Right lung (tissue), 10 donors: ENCODE measurements at places on chromosomes 11 and 22. TPM values are rescaled to one million over a fixed set of nuclear protein-coding genes. Genes with fewer than 3 reads are reported as not detected.

GRCh38 chr11:114218508-114218907 lies 77.7 kb upstream of the NNMT start:
- no peak for DNase-seq

- DNase-seq = no peak
Observed at GRCh38 chr11:20566591-20567434, 32.6 kb upstream of the SLC6A5 start.

DNA sequence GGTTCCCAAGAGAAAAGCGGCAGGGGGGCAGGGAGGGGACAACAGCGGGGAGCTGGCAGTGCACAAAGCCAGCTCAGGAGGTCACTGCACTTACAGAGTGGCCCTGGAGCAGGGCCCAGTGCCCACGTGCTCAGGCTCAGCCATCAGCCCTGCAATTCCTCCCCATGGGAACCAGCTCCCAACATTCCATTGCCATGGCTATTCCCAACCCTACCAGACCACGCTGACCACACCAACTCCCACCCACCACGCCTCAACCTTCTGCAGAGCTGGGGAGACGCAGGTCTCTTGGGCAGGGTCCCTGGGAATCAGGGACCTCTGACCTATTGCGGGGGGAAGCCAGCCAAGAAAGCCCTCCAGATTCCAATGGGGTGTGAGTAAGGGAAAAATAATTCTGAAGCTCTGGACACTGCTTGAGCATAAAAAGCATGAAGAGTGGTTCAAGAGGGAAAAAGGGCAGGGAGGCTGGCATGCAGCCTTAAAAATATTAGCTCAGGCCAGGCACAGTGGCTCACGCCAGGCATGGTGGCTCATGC lies 38.3 kb upstream of the TFIP11 start:
- DNase-seq = peak; percentile 36

DNA sequence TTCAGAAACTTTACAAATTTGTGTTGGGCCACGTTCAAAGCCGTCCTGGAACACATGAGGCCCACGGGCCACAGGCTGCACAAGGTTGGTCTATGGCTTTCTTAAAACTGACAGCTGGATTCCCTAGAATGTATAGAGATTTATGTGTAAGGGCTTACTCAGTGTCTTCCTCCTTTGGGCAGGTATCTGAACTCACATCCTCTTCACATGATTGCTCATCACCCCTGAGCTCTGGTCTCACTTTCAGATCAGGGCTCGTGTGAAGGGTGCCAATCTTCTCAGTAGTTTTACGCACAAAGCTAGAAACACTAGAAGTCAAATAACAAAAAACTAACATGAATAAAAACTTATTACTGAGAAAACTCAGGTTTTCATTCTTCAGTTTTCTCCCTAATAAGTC lies 27.1 kb downstream of the HPS5 start:
- DNase-seq = no peak

GRCh38 chr22:17159504-17159951 lies 451 bp upstream of the HDHD5 start:
- DNase-seq = no peak

- DNase-seq = no peak
Observed at GRCh38 chr22:35611891-35612576, 5.1 kb downstream of the MB start.

GRCh38 chr22:44913198-44913983 lies 96.4 kb downstream of the PHF21B start:
- DNase-seq = no peak

DNA sequence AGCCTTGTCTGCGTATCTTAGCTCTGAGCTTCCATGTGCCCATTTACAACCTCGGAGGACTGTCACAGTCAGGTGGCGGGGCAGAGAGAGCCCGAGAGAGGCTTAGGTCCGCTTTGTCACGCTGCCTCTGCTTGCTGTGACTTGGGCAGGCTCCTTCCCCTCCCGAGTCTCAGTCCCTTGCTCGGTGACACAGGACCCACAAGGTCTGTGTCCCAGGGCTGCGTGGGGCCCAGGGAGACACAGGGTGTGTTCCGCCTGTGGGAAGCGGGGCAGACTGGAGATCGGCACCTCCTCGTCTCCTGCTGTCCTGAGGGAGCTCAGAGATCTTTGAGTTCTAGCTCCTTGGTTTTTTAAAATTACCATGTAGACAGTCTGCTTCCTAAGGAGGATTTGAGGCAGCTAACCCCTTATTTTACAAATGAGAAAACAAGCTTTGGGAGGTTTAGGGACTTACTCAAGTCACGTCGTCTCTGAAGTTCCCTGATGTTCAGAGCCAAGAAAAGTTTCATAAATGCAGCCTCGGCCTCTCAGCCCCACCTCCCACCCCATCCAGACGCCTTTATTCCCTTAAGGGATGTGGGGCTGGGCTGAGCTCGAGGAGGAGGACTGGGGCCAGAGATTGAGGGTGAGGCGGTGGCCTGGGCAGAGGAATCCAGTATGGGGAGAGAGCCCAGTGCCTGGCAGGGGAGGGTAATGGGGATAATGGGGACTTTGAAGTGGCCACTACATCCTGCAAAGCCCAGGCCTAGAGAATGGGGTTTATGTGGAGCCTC lies 103.6 kb downstream of the NECTIN1 start:
- no peak for DNase-seq

GRCh38 chr22:20238536-20238900 lies 29.6 kb downstream of the RTN4R start:
- peak; percentile 33 for DNase-seq

DNA sequence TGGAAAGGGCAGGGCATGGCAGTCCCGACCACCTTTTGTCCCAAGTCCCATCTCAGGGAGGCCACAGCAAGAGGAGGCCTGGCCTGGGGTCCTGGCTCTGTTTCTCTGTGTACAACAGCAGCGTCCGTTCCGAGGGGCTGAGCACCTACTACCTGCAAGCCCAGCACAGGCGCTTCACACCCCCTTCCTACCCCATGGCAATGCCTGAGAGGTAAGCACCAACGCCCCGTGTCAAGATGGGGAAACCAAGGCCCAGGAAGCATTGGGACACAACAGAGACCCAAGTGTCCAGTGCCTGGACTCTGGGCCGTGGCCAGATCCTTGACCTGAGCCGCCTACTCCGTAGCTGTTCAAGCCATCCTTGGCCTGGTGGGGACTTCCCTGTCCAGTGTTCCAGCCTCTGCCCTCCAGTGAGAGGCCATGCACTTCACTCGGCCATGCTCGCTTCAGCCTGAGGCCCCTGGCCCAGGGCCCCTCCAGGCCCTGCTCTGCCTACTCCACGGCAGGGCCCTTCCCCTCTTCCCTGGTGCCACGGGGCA lies 14.3 kb upstream of the TCF20 start:
- no peak for DNase-seq

- DNase-seq = no peak
Observed at GRCh38 chr11:31443802-31444201, 65.6 kb downstream of the IMMP1L start.

The OR56A1 gene
- polyA plus RNA-seq = not detected

The OR2AG1 gene
- polyA plus RNA-seq = 0.04 TPM

The CELF1 gene
- 103 TPM for polyA plus RNA-seq

The LMNTD2 gene
- 4.9 TPM for polyA plus RNA-seq

The GAL gene
- not detected for polyA plus RNA-seq
